Tibial nerve (tissue), 4 donors: ENCODE measurements at places on chromosomes 16 and 17.

DNA sequence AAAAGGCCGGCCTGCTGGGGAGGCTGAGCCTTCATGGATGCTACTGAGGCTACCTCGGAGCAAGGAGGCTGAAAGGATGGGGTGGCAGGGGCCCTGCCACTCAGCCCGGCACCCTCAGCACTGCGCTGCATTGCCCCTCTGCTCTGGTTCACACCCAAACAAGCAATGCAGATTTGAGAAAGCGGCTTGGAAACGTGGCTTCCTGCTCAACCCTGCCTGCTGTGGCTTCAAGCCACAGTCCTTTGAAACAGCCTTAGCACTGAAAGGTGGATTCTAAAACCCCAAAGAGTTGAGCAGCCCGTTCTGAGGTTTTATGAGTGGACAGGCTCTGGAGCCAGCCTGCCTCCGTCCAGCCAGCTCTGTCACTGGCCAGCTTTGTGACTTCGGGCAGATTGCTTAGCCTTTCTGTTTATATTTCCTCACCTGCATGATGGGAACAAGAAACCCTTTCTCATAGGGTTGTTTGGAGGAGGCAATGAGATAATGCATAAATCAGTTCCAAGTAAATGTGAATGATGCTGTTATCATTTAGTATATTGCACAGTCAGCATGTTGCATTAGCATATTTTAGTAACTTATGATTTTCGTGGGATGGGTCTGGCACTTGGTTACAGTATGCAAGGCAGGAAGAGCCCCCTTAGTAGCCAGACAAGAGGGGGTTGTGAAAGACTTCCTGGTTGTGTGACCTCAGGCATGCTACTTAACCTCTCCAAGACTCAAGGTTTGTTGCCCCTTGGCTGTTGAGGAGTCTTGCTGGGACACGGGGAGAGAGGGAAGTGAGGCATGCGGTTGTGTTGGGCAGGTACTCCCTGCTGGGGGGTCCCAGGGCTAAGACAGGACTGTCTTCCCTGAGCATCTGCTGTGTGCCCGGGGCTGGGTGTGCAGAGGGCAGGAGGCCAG lies 23.6 kb downstream of the CRISPLD2 start:
- DNase-seq = no peak

- peak; percentile 58 for DNase-seq
Observed at GRCh38 chr17:32659419-32659842, 172.6 kb downstream of the CDK5R1 start.

DNA sequence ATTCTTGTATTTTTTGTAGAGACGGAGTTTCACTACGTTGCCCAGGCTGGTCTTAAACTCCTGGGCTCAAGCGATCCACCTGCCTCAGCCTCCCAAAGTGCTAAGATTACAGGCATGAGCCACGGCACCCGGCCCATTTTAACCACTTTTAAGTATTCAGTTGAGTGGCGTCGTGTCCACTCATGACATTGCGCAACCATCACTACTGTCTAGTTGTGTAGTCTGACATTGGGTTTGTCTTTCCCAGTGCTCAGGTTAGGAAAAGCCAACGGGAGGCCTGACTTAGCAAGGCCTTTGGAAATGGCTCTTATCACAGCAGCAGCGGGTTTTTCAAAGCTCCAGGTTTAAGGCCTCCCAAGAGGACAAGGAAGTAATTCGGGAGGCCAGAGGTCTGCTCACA lies 58.7 kb downstream of the LITAF start:
- DNase-seq = no peak

DNA sequence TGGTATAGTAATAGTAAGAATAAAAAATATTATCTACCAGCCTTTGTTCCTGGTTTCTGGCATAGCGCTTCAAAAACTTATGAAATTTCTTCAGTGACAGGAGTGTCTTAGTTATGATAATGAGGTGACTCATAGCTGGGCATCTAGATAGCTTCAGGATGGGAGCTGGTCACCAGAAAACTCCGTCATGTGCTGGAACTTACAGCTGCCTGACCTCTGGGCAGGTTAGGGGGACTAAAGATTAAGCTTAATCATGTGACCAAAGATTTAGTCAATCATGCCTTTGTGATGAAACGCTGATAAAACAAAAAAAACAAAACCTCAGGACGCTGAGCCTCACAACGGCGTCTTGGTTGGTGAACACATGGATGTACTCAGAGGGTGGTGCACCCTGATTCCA lies 154.2 kb downstream of the MYO1D start:
- no peak for DNase-seq

DNA sequence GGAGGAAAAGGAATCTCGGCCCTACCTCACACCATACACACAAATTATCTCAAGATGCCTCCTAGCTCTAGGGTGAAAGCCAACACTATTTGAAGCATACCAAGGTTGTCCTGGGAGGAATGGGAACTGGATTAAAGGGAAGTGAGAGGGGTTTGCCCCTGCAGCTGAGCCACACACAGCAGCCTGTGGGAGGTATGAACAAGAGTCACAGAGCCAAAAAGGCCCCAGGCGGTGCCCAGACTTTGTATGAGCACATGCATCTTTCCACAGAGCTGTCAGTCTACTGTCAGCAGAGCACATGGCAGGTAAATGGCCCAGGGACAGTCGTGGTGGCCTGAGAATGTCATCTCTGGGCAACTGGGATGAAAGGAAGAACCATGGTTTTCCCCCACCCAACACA lies 31.0 kb upstream of the RCVRN start:
- no peak for DNase-seq

- no peak for DNase-seq
Observed at GRCh38 chr16:11913425-11914079, 2.2 kb downstream of the GSPT1 start.

- DNase-seq = no peak
Observed at GRCh38 chr16:70713342-70713741, 27.5 kb upstream of the MTSS2 start.

- DNase-seq = no peak
Observed at GRCh38 chr17:42337442-42337841, 49.1 kb downstream of the STAT5A start.

GRCh38 chr17:55729484-55729883 lies 6.8 kb upstream of the TMEM100 start:
- no peak for DNase-seq

- DNase-seq = no peak
Observed at GRCh38 chr17:63116228-63116627, 150.2 kb downstream of the TANC2 start.

DNA sequence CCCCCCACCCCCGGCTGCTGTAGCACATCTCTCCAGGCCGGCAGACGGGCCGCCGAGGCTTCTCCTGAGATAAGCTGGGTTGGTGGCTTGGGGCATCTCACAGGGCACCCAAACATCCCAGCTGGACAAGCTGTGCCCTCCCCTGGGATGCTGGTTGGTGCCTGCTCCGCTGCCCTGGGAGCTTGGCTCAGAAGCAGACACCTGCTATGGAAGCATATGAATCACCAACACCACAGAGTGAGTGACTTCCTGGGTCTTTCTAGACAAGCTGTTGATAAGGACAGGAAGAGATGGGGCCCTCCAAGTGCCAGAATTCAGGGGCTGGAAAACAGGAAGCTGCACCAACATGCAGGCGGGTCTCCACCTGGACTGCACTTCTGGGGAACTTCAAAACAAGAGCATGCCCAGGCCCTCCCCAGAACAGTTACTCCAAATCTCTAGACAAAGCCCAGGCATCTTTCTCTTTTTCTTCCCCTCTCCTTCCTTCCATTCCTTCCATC lies 13.7 kb downstream of the C16orf95 start:
- DNase-seq = no peak

DNA sequence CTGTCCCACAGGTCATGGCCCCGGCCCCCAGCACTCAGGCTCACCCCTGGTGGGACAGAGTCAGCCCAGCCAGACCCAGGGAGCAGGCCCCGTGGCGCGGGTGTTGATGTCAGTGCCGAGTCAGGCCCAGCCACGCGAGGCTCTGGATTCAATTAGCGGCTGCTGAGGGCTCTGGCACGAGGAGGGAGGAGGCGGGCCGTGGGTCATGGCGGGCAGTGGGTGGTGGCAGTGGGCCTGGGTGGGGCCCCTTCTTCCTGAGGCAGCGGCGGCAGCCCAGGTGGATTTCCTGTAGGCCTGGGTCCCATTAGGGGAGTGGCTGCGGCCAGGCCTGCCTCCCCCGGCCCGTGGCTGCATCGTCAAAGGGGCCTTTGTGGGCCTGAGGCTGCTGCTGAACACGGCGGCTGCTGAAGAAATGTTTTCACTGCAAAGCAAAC lies 12.9 kb downstream of the VASN start:
- peak; percentile 69 for DNase-seq

- no peak for DNase-seq
Observed at GRCh38 chr16:81587626-81588160, 143.1 kb downstream of the CMIP start.

DNA sequence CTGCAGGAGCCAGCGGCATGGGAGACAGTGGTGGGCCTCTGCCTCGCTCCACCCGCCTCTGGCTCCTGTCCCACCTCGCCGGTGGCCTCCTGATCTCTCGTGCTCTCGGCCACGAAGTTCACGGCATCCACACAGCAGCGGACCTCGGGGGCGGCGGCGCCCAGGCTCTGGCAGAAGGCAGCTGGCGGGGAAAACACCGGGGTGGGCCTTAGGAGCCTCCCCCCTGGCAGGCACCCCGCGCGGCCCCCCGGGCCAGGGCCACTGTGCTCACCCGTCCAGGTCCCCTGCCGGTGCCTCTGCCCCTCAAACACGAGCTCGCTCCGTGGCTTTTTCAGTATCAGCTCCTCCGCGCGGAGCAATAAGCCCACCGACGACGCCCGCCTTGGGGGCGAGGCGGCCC lies 409 bp upstream of the C17orf107 start:
- no peak for DNase-seq

GRCh38 chr17:56158344-56158743 lies 5.1 kb downstream of the ANKFN1 start:
- no peak for DNase-seq

- no peak for DNase-seq
Observed at GRCh38 chr17:5431949-5432556, 6.9 kb downstream of the C1QBP start.

GRCh38 chr17:57077000-57077399 lies 8.0 kb upstream of the AKAP1 start:
- no peak for DNase-seq

- no peak for DNase-seq
Observed at GRCh38 chr16:71923941-71924690, 28.8 kb downstream of the IST1 start.

- DNase-seq = no peak
Observed at GRCh38 chr17:53696286-53696685, 126.4 kb upstream of the KIF2B start.

DNA sequence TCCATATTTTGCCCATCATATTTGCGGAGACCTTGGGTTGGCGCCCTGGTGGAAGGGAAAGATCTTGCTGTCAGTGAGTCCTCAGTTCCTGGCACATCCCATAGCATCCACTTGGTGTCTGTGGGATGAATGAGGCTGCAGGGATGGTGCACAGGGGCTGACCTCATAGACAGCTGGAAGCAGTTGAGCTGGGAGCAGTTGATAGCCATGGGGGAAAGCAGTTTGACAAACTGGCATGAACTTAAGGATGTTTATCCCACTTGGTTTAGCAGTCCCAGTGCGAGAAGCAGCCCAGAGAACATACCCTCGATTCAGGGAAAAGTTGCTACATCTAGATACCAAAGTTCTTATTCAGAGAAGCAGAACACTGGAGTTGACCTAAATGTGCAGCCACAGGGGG lies 80.7 kb downstream of the SNX29 start:
- no peak for DNase-seq

- DNase-seq = no peak
Observed at GRCh38 chr17:20702692-20703091, 123.2 kb downstream of the CDRT15L2 start.

DNA sequence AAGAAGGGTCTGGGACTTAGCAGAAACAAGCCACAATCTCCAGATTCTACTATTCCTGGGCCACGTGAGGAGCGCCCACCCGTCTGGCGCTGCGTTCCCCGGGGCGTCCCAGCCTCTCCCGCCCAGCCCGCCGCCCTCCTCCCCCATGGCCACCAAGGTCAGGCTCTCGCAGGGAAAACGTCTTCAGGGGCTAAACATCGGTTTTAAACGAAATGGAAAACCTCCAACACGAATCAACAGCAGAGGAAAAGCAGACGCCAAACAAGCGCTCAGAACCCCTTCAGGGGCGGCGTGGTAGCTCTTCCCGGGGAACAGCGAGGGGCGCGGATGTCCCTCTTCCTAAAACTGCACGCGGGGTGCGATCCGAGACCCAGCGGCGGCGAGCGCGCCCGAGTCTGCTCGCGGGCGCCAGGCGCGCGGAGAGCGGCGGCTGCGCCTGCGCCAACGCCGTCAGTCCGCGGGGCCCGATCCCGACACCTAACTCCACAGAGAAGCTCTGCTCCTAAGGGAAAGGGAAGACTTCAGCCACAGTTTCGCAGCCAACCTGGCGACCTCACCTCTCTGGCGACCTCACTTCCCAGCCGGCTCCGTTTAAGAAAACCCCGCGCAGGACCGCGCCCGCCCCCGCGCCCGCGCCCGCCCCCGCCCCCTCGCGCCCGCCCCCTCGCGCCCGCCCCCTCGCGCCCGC lies 505 bp upstream of the COG1 start:
- no peak for DNase-seq

DNA sequence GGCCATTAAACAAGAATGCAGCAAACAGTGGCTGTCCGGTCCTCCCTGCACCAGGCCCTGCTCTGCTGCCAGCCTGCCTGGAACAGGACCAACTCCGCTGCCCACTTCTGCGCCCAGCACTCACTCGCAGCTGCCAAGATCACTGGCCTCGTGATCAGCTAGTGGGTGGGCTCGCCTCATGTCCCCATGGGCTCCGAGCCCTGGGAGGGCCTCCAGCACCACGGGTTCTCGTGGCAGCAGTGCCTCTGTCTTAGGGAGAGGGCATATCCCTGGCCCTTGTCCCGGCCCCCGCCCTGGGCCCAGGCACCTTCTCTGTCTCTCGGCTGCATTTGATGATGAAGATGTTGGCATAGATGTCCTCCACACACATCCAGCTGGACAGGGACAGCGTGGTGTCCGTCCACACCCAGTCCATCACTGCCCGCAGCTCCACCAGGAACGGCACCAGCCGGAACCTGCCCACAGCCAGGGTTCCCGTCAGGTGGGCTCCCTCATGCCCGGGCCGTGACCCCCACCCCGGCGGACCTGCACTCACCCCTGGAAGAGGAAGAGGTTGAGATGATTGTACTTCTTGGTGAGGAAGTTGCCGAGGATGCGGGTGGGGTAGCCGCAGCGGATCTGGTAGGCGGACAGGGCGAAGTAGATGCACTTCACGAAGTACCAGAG lies 13.1 kb downstream of the CTU2 start:
- DNase-seq = no peak

DNA sequence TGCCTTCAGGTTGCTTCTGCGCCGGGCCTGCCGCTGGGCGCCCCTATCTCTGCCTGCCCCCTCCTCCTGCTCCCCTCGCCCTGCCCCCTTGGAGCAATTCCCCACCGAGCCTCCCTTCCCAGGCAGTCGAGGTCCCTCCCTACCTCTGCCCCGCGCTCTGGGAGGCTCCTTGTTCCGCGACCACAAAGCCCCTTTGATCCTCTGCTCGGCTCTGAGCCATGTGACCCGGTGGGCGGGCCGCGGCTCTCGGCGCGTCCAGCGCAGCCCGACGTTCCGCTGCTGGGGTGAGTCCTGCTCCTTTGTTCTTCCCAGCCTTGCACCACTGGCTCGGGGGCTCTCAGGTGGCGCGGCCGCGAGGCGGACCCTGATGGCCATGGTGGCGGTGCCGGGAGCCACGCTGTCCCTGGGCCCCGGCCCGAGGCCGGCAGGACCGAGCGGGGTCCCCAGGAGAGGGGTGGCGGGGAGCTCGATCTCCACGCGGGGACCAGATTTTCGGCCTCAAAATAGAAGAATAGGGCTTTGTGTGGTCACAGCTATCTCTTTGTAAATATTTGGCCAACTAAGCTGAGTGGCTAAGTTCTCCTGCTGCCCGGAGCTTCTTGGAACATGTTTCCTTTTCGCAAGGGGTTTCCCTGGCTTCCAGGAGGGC lies 310.6 kb downstream of the SEC14L1 start:
- DNase-seq = peak; percentile 63
